Parietal lobe (tissue), 2 donors: ENCODE measurements at places on chromosomes 11 and 22. TPM values are rescaled to one million over a fixed set of nuclear protein-coding genes. Genes with fewer than 3 reads are reported as not detected.

Gene BEST1
- 1.9 TPM for total RNA-seq

Gene FOLH1
- total RNA-seq = 7.8 TPM

Gene SVIP
- total RNA-seq = 2.8 TPM

Gene YIF1A
- total RNA-seq = 28.8 TPM

Gene HORMAD2
- not detected for total RNA-seq

Gene HDAC10
- total RNA-seq = 51.6 TPM

Gene P2RY6
- not detected for total RNA-seq

Gene SPDYC
- not detected for total RNA-seq

Gene DLAT
- total RNA-seq = 36.9 TPM

Gene NDUFC2
- total RNA-seq = 70.1 TPM

Gene TEX54
- total RNA-seq = not detected

Gene SAAL1
- total RNA-seq = 52.3 TPM

Gene LMO1
- 3.1 TPM for total RNA-seq
